Adrenal gland (tissue), 19 donors: ENCODE measurements at places on chromosomes 16 and 17. TPM values are rescaled to one million over a fixed set of nuclear protein-coding genes. Genes with fewer than 3 reads are reported as not detected.

The TBC1D3 gene
- polyA plus RNA-seq = not detected

The FOXN1 gene
- not detected for polyA plus RNA-seq

The TMC6 gene
- 2.5 TPM for polyA plus RNA-seq

The SGCA gene
- polyA plus RNA-seq = 5.2 TPM

The VPS9D1 gene
- polyA plus RNA-seq = 102 TPM

The ARHGDIG gene
- polyA plus RNA-seq = 3.5 TPM

The TMIGD1 gene
- polyA plus RNA-seq = not detected
